Hepatocyte (in vitro differentiated cells): ENCODE measurements at places on chromosomes 4 and X. TPM values are rescaled to one million over a fixed set of nuclear protein-coding genes. Genes with fewer than 3 reads are reported as not detected.

The PGAM4 gene
- not detected in 2 replicates for total RNA-seq

The MTNR1A gene
- not detected in 2 replicates for total RNA-seq

The SSX2B gene
- total RNA-seq = not detected in 2 replicates

The TRIM60 gene
- total RNA-seq = not detected in 2 replicates

The BDH2 gene
- 118 and 137 TPM in 2 replicates for total RNA-seq

DNA sequence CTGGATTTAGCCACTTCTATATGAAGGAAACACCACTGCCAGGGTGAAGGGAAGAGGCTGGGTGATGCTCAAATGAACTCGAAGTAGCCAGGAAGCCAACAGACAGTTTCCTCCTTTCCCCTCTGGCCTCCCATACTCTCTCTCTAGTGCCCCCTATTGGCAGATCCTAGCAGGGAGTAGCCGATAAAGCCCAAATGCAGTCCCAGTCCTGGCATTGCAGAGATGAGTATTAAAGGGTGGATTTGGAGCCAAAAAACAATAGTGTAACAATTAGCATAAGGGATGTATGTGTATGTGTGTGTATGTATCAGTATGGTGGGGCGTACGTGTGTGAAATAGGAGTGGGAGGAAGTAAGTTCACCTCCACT, 213.8 kb upstream of the LDB2 start:
- H3K27me3 ChIP-seq = no peaks in the 10 kb centered on the region
- no peak overlapping the region for H3K27ac ChIP-seq
- peak; percentile 13 for DNase-seq
- no peaks in the 10 kb centered on the region for H3K36me3 ChIP-seq
- H3K4me1 ChIP-seq = no peaks in the 10 kb centered on the region

DNA sequence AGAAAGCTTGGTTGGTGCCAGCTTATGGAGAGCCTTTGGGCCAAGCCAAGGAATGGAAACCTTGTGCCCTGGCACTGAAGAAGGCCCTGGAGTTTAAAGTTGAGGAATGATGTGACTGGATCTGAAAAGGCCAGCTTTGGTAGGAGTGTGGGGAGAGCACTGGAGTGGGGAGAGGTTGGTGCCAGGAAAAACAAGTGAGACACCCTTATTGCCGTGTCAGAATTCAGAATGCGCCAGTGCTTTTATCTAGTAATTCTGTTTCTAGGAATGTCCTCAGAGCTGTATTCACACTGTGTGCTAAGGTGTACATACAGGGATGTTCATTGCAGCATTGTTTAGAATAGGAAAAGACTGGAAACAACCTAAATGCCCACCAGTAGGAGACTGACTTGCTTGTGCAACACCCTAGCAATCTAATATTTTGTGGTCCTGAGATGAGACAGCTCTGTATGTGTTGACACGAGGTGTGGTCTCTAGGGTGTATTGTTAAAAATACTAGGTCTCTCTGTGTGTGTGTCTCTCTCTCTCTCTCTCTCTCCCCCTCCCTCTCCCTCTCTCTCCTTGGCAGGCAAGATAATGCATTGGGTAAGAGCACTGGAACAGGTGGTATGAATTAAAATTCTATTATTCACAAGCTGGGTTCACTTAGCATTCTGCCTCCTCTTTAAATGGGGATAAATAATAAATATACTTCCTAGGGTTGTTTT, 107.8 kb downstream of the GATB start:
- H3K4me3 ChIP-seq = no peak overlapping the region
- no peak overlapping the region for H3K27ac ChIP-seq
- H3K27me3 ChIP-seq = no peaks in the 10 kb centered on the region
- no peaks in the 10 kb centered on the region for H3K36me3 ChIP-seq

GRCh38 chr4:126306152-126306869, 991.6 kb downstream of the FAT4 start:
- DNase-seq = no peak
- no peaks in the 10 kb centered on the region for H3K36me3 ChIP-seq
- H3K27me3 ChIP-seq = no peaks in the 10 kb centered on the region
- no peaks in the 10 kb centered on the region for H3K4me1 ChIP-seq
- no peak overlapping the region for H3K27ac ChIP-seq

DNA sequence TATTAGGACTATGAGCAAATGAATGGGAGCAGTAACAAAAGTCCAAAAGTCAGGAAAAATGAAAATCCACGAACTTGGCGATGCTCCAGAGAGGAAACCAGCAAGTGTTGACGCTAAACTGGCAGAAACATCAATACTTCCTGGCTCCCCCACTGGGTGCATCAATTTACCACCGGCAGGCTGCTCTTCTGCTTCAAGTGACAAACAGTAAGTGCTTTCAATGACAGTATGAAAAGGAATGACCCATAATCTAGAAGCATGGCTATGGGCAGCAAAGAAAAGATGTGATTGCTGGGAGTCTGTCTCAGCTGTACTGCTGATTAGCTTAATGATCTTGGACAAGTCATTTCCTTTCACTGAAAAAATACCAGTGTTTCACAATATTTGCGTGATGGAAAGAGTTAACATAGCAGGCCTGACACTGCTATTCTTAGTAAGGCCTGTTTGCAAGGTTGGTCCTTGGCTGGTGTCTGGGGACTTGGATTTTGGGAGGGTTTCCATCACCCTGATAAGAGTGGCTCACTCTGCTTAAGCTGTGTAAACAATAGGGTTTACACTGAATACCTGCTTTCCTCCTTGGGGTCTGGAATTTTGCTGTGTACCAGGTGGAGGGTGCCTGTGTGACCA, 8.7 kb downstream of the ATP11C start:
- H3K4me1 ChIP-seq = no peaks in the 10 kb centered on the region
- H3K27me3 ChIP-seq = no peaks in the 10 kb centered on the region
- no peaks in the 10 kb centered on the region for H3K36me3 ChIP-seq
- DNase-seq = no peak
- no peak overlapping the region for H3K27ac ChIP-seq
- no peak overlapping the region for H3K4me3 ChIP-seq

DNA sequence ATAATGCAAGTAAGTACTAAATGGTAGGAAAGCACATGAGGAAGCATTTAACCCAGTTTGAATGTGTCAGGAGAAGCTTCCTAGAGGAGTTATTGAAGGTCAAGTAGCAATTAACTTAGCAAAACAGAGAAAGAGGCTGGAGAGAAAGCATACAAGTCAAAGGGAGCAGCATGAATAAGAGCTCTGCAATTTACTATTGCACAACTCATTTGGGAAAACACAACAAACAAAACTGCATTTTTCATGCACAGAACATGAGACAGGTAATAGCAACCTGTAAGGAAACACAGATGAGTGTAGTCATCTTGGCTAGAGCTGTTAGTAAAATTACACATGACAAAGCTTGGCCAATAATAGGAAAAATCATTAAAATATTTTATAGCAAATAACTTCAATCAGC, 538.1 kb downstream of the PPP4R3C start:
- H3K27me3 ChIP-seq = no peaks in the 10 kb centered on the region
- no peaks in the 10 kb centered on the region for H3K36me3 ChIP-seq
- H3K4me3 ChIP-seq = no peak overlapping the region
- no peak overlapping the region for H3K27ac ChIP-seq
- DNase-seq = no peak

DNA sequence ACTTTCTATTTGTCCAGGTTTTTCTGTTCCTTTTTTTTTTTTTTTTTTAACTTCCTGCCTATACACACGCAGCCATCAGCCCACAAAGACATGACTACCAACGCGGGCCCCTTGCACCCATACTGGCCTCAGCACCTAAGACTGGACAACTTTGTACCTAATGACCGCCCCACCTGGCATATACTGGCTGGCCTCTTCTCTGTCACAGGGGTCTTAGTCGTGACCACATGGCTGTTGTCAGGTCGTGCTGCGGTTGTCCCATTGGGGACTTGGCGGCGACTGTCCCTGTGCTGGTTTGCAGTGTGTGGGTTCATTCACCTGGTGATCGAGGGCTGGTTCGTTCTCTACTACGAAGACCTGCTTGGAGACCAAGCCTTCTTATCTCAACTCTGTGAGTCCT, 2.1 kb downstream of the EBP start:
- no peak overlapping the region for H3K27ac ChIP-seq
- no peaks in the 10 kb centered on the region for H3K27me3 ChIP-seq
- no peak overlapping the region for H3K4me3 ChIP-seq

DNA sequence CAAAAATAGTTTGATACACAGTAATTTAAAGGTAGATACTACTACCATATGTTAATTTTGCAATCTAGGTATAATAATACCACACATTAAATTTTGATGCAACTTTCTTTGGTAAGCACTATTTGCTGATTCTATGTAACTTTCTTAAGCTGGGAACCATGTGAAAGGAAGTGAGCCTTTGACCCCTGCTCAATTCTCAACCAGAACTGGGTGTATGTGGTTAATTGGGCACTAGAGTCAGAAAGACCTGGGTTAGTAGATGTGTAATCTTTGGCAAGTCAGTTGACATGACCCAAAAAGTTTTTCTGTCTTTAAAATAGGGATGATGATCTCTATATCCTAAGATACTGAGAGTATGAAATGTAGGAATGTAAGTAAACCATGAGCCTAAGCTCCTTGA, 22.4 kb downstream of the TLR2 start:
- H3K36me3 ChIP-seq = no peaks in the 10 kb centered on the region
- H3K4me1 ChIP-seq = no peaks in the 10 kb centered on the region
- no peak overlapping the region for H3K4me3 ChIP-seq
- no peaks in the 10 kb centered on the region for H3K27me3 ChIP-seq
- no peak for DNase-seq
- H3K27ac ChIP-seq = no peak overlapping the region

- H3K36me3 ChIP-seq = no peaks in the 10 kb centered on the region
- no peak for DNase-seq
- peak overlapping the region; percentile 12 for H3K27ac ChIP-seq
- H3K4me3 ChIP-seq = no peak overlapping the region
- no peaks in the 10 kb centered on the region for H3K27me3 ChIP-seq
Measured at GRCh38 chrX:118724775-118725174, 2.6 kb upstream of the IL13RA1 start.
